ENCODE measurements at places on chromosomes 16 and 17.

GRCh38 chr17:47879028-47879585 is 16.9 kb upstream of the SP2 start:
- no peak for DNase-seq

DNA sequence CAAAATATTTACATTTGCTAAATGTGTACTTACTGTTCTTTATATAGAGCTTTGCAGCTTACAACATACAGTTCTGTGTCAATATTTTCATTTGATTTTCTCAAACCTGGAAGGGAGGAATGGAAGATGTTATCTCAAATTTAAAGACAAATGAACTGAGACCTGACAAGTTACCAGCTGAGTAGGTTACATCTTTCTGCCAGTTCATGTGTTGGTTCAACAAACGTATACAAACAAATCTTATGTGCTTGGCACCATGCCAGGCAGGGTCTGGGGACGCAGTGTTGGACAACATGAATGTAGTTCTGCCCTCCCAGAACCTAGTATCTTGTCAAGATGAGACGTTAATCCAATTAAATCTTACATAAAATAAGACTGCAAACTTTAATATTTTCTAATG is 507.5 kb upstream of the HSBP1 start:
- DNase-seq: no peak

DNA sequence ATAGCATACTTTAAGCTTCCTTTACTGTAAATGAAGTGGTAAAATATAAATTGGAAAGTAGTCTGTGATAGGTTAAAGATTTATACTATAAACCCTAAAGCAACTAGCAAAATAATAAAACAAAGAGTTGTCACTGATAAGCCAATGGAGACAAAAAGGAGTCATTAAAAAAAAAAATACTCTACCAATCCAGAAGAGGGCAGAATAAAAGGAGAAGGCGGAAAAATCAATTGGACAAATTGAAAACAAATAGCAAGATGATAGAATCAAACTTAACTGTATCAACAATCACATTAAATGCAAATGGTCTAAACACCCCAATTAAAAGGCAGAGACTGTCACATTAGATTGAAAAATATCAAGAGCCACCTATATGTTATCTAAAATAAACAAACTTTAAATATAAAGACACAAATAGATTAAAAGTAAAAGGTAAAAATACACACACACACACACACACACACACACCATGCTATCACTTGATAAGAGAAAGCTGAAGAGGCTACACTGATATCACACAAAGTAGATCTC is 71.8 kb downstream of the CACNG1 start:
- no peak for DNase-seq

GRCh38 chr16:70348991-70349390 is 2.3 kb downstream of the DDX19A start:
- DNase-seq: no peak

DNA sequence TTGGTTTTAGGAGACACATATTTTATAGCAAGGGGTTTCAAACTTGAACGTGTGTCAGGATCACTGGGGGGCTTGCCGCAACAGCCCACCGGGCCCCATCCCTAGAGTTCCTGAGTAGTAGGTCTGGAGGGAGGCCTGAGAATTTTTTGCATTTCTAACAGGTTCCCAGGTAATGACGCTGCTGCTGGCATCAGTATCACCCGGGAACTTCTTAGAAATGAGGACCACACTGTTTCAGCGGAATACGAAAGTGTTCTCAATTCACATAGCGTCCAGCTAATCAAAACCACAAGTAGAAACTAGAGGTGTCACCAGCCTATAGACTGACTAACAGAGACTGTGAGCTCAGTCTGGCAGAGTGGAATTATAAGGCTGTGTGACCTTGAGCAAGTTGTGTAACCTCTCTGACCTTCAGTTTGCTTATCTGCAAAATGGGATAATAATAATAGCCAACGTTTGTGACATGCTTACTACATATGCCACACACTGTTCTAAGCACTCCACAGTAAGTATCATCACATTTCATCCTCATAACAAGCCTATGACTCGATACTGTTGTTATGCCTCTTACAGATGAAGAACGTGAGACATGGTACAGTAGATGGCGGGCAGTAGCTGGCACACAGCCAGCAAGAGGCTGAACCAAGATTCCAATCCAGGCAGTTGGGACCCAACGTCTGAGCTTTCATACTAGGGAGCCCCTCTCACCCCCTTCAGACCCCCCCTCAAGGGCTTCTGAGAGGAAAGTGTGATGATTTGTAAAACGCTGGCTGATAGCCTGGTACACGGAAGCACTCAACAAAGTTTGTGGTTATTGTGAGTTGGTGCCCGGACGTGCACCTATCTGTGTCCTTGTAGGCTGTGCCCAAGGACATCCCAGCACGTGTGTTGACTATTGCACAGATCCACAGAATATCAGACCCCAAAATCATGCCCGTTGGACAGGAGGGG is 4.6 kb upstream of the ICAM2 start:
- peak; percentile 35 for DNase-seq

DNA sequence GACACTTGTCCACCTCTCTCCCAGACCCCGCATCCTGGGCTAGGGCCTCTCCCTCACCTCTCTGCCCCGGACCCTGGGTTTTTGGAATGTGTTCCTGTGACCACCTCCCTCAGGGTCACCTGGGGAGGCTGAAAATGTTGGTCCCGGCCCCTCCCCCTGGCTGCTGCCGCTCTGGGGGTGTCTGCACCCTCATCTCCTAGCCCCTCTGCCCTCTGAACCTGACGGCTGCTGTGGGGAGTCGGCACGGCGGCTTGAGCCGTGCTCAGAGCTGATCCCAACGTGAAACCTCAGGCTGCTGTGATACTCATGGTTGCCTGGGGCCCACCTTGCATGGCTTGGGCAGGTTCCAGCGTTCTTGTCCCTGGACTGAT is 42.8 kb downstream of the ADCY7 start:
- no peak for DNase-seq

DNA sequence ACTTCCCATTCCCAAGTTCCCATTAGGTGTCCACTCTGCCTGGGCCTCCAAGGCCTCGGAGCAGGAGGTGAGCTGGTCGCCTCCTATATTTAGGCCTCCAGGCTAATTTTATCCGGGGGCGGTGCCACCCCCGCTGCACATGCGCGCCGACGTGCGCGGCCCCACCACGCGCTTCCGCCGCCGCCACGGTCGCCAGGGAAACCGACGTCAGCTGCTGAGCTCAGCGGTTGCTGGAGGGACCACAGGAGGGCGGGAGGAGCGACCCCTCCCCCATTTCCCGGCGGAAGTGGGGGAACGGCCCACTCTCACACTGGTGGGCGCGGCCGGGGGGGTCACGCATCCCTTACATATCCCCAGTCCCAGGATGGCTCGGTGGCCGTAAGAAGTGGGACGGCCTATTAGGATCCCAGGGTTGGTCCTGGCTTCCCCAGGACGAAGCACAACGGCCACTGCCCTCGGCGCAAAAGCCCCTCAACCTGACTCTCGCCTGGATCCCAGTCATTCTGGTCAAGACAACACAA is 1.0 kb downstream of the PER1 start:
- peak; percentile 76 for DNase-seq

DNA sequence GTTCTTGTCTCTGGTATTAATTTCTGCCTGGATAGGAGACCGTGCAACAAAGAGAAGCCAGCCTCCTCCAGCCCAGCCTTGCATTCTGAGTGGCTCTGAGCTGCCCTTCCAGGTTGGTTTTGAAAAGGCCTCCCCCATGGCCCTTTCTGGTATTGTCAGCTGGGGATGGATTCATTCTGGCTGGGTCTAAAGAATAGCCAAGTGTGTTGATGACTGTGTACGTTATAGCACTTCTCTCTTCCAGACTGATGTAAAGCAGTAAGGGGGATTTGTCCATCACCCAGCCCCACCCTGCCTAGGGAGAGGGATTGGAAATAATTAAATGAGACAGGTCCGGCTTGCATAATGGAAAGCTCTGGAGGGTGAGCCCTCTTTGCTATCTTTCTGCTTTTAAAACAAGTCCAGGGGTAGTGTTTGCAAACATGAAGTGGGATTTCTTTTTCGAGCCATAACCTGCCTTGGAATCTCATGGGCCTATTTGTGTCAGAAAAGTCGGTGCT is 146.4 kb downstream of the MSI2 start:
- DNase-seq: no peak

DNA sequence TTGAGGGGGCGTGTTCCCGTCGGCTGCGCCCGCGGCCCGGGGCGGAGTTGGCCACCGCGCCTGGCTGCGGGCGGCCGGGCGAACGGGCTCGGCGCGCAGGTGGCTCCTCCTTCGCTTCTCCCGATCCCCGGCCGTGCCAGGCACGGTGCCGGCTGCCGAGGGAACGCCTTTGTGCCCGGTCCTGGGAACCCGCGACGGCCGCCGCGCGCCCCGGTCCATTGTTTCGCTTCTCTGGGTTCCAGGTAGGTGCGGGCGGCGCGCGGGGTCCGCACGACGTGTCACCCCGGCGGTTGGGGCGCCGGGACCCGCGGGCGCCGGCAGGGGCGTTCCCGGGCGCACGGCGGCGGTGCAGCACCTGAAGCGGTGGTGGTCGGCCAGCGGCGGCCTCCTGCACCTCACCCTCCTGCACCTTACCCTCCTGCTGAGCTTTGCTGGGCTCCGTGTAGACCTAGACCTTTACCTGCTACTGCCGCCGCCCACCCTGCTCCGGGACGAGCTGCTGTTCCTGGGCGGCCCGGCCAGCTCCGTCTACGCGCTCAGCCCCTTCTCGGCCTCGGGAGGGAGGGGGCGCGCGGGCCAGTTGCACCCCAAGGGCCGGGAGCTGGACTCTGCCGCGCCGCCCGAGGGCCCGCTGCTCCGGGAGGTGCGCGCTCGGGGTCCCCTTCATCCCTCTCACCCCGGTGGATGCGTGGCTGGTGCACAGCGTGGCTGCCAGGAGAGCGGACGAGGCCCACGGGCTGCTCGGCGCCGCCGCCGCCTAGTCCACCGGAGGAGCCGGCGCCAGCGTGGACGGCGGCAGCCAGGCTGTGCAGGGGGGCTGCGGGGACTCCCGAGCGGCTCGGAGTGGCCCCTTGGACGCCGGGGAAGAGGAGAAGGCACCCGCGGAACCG is 99.9 kb downstream of the EFCAB13 start:
- DNase-seq: no peak

GRCh38 chr16:88936556-88937205 is 40.3 kb downstream of the CBFA2T3 start:
- no peak for DNase-seq

DNA sequence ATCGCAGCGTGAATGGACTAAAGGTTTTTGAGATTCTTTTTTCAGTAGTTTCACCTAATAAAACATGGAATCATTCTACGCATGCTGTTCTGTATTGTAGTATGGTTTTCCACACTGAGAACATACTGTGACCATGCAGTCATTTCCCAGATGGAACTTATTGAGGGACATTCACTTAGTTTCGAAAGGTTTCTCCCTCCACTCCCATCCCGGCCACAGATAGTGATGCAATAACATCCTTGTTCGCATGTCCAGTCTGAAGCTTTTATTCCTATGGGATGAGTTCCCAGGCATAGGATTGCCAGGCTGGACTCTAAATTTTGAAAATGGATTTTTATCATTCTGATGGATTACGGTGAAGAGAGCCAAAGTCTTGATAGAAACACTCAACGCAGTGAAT is 420.4 kb downstream of the WWOX start:
- DNase-seq: no peak

DNA sequence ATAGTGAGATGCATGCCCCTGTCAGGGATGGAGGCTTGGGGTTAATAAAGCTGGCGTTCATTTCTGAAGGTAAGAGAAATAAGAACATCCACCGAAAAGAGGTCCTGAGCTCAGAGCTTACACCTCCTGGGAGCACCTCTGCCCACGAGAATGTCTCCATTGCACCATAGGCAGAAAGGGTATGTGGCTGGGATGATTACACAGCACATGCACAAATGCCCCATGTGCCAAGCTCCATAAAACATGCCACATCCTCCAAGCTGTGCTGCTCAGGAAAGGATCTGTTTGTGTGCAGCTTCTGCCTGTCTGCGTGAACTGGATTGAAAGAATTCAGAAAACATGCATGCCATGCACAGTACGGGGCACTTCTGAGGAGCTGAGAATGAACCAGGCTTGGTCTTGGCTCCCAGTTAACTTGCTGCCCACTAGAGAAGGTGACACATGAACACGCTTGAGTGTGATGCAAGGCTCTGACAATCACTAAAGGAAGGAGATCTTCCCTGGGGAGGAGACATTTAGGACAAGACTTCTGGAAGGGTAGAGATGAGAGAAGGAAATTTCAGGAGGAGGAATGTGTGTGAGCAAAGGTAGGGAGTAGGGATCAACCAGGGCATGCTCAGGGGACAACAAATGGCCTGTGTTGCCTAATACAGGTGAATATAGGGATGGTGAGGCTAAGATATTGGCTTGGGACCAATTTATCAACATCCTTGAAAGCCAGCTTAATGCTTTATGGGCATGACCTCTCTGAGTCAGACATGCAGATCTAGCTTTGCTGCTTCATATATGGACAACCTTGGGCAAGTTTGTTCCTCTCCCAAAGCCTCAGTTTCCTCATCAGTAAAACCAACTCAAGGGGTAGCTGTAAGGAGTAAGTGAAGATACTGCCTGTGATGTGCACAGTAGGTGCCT is 32.0 kb upstream of the SMPD3 start:
- no peak for DNase-seq

GRCh38 chr17:58302171-58302918 is 21.6 kb upstream of the MPO start:
- DNase-seq: no peak

DNA sequence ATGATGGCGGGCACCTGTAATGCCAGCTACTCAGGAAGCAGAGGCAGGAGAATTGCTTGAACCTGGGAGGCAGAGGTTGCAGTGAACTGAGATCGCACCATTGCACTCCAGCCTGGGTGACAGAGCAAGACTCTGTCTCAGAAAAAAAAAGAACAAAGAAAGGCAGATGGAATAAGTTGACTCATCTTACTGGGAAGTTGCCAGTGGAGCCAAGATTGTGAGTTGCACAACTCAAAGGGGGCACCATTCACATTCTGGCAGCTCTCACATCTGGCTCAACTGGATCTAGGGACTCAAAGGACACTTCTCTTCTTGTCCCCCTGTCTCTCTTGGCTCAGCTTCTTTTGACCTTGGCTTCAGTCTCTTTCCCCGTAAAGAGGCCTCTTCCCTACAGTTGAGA is 53.7 kb upstream of the ETV4 start:
- no peak for DNase-seq

- no peak for DNase-seq
Observed at GRCh38 chr17:34614698-34615097, 35.3 kb downstream of the TMEM132E start.

DNA sequence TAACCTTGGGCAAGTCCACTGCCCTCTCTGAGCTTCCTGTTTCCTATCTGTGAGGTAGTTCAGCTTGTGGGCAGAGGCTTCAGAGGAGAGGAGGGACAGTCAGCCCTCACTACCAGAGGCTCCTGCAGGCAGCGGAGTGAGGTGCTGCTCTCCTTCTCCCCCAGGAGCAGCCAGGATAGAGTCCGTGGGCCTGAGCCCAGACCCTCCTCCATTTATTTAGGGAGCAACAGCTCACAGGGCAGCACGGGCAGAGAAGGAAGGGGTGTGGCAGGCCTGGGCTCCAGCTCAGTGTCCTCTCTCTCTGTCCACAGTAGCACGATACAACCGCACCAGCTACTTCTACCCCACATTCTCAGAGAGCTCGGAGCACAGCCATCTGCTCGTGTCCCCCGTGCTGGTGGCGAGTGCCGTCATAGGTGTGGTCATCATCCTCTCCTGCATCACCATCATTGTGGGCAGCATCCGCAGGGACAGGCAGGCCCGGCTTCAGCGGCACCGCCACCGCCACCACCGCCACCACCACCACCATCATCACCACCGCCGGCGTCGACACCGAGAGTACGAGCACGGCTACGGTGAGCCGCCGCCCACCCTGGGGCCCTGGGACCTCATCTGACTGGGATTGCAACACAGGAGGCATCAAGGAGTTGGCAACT is 42.3 kb downstream of the BEAN1 start:
- no peak for DNase-seq

- no peak for DNase-seq
Observed at GRCh38 chr16:52499060-52499440, 47.9 kb downstream of the TOX3 start.
